ENCODE measurements at places on chromosomes 2 and 18. TPM values are rescaled to one million over a fixed set of nuclear protein-coding genes. Genes with fewer than 3 reads are reported as not detected.

The DQX1 gene
- total RNA-seq, result 9.6 TPM

The CCDC150 gene
- total RNA-seq, result 3.9 TPM

The SLC25A12 gene
- 26.0 TPM for total RNA-seq

The MAP3K19 gene
- total RNA-seq, result not detected

The ANKRD62 gene
- 1.2 TPM for total RNA-seq

The AMER3 gene
- not detected for total RNA-seq

The NPAS2 gene
- 37.6 TPM for total RNA-seq

The TUBA4B gene
- not detected for total RNA-seq

The MC4R gene
- total RNA-seq, result not detected

The GAREM2 gene
- total RNA-seq, result 4.4 TPM

The ERBB4 gene
- 0.25 TPM for total RNA-seq

Measured in vagina (tissue), 2 donors.